Tibial nerve (tissue), 4 donors: ENCODE measurements at places on chromosomes 7 and 10. TPM values are rescaled to one million over a fixed set of nuclear protein-coding genes. Genes with fewer than 3 reads are reported as not detected.

DNA sequence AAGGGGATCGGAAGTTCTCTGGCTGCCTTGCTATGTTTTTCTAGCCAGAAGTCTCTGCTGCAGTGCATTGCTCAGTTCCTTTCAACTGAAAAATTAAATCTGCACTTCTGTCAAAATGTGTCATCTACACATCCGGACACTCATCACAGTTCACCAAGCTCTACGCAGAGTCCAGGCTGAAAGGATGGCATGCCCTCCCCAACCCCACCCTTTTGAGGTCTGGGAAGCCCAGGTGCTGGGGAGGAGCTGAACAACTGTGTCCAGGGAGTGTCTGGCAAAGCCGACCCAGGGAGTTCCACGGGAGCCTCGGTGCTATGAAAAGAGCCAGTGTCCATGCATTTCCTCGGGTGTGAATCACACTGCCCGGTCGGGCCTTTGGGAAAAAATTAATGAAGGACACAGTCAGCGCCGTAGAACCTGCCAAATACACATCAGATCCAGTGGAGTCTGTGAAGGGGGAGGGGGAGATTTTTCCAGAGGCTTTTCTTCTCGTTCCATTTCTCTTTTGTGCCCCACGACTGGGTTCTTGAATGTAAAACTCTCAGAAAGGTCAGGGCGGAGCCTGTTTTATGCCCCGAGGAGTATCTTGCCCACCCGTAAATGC, 757 bp upstream of the PALS2 start:
- no peaks in the 10 kb centered on the region for H3K27me3 ChIP-seq
- DNase-seq, result peak; percentile 14
- no peaks in the 10 kb centered on the region for H3K36me3 ChIP-seq
- peaks cover 10% of the 10 kb centered on the region for H3K4me1 ChIP-seq
- H3K4me3 ChIP-seq, result peak overlapping the region; percentile 59

DNA sequence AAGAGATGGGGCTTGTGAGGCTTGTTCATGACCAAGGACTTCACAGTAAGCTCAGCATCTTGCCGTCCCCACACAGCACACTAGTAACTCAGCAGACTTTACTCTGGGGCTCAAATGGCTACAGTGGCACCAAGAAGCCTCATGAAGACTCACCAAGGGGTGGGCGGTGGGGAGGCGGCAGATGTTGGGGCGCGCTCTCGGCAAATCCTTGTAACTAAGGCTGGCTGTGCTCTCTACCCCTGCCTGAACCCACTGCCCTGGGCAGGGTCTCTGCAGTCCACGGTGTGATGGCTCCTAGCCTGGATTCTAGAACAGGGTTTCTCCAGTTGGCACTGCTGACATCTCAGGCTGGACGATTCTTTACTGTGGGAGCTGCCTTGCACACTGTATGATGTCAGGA, 12.4 kb upstream of the SMARCD3 start:
- H3K27me3 ChIP-seq, result no peaks in the 10 kb centered on the region
- H3K4me3 ChIP-seq, result no peak overlapping the region
- no peak overlapping the region for H3K27ac ChIP-seq

- peaks cover 7% of the 10 kb centered on the region for H3K4me1 ChIP-seq
- H3K27ac ChIP-seq, result no peak overlapping the region
- no peaks in the 10 kb centered on the region for H3K27me3 ChIP-seq
- no peaks in the 10 kb centered on the region for H3K36me3 ChIP-seq
Measured at GRCh38 chr7:1919539-1920265, 249.6 kb downstream of the ELFN1 start.

GRCh38 chr10:15201589-15202300, 33.3 kb upstream of the NMT2 start:
- peaks cover 4% of the 10 kb centered on the region for H3K36me3 ChIP-seq
- DNase-seq, result no peak
- H3K27me3 ChIP-seq, result no peaks in the 10 kb centered on the region
- H3K4me1 ChIP-seq, result no peaks in the 10 kb centered on the region

DNA sequence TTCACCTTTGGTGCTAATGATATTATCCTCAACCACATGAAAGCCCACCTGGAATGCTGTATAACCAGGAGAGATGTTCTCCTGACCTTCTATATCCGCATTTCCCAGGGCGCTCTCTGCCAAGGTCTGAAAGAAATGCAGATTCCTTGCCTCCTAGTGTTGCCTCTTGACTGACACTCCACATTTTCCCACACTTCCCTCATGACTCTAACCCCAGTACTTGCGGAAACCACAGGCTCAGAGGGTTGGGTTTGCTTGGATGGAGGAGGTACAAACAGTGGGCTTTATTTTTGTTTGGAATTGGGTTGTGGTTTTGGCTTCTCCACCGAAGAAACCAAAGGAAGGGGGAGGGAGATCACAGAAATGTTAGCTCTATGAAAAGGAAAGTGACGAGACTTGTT, 222.9 kb upstream of the CELF2 start:
- no peaks in the 10 kb centered on the region for H3K4me1 ChIP-seq
- H3K27me3 ChIP-seq, result no peaks in the 10 kb centered on the region
- H3K36me3 ChIP-seq, result no peaks in the 10 kb centered on the region
- H3K4me3 ChIP-seq, result no peak overlapping the region
- no peak overlapping the region for H3K27ac ChIP-seq
- no peak for DNase-seq

Gene GFRA1
- 59.2 TPM for total RNA-seq

Gene TBX20
- total RNA-seq, result not detected

Gene GNAI1
- 78.5 TPM for total RNA-seq

Gene OR2A5
- not detected for total RNA-seq
